ENCODE measurements at places on chromosomes 5 and 9.

GRCh38 chr9:135561391-135562234 is at the start of gene PAEP:
Gene PAEP (plus strand): TSS chr9:135561756.
- DNase-seq = no peak

- no peak for DNase-seq
Observed at GRCh38 chr5:170941788-170942187, 80.0 kb downstream of the RANBP17 start.

GRCh38 chr5:35876922-35877321 is 20.2 kb downstream of the IL7R start:
- no peak for DNase-seq

GRCh38 chr5:133393776-133394476 is 218.4 kb downstream of the FSTL4 start:
- no peak for DNase-seq
